ENCODE measurements at places on chromosomes 3 and 15.

- H3K27ac ChIP-seq: no peak overlapping the region
- H3K4me1 ChIP-seq: peaks cover 1% of the 10 kb centered on the region
- peaks cover 28% of the 10 kb centered on the region for H3K36me3 ChIP-seq
- no peak overlapping the region for H3K4me3 ChIP-seq
Observed at GRCh38 chr3:183455089-183455488, 26.7 kb upstream of the MCF2L2 start.

GRCh38 chr3:74617776-74618175, 3.3 kb upstream of the CNTN3 start:
- peaks cover 86% of the 10 kb centered on the region for H3K27me3 ChIP-seq
- DNase-seq: no peak
- no peak overlapping the region for H3K27ac ChIP-seq
- no peaks in the 10 kb centered on the region for H3K36me3 ChIP-seq
- H3K4me1 ChIP-seq: peaks cover 8% of the 10 kb centered on the region

GRCh38 chr15:89244574-89244903, 760 bp downstream of the FANCI start:
- peak overlapping the region; percentile 84 for H3K27ac ChIP-seq
- DNase-seq: no peak
- H3K36me3 ChIP-seq: peaks cover 7% of the 10 kb centered on the region
- H3K4me1 ChIP-seq: peaks cover 19% of the 10 kb centered on the region
- H3K27me3 ChIP-seq: peaks cover 2% of the 10 kb centered on the region

GRCh38 chr3:37956723-37957538, 33.7 kb upstream of the VILL start:
- H3K4me3 ChIP-seq: no peak overlapping the region
- DNase-seq: no peak
- H3K27ac ChIP-seq: peak overlapping the region; percentile 89
- no peaks in the 10 kb centered on the region for H3K27me3 ChIP-seq

DNA sequence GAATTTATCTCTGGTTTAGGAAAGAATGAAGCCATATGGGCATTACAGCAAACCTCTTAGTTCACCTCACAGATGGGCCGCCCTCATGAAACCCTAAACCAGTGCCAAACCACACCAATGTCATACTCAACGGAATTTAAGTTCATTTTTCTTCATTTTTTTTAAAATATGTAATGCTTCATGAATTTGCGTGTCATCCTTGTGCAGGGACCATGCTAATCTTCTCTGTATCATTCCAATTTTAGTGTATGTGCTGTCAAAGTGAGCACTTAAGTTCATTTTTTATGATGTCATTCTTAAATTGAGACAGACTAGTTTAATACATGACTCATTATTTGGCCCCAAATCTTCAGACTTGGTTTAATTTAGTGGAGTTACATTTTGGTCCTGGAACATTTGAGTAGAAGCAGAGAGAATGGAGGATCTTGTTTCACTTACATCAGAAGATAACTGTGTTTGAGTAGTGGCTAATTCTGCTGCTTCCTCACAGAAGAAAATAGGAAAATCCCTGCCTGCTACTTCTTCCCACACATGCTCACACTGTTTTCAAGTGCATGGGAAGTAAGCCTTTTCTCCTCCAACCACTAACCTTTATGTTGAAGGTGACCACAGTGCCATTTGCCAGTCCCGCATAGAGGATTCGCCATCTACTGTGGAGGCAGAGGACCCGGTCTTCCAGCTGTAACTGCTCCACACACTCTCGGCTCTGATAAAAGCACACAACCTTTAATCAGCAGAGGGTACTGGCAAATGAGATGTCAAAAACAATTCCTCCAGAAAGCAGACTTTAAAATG, 63.3 kb downstream of the ZNF106 start:
- H3K4me1 ChIP-seq: no peaks in the 10 kb centered on the region
- DNase-seq: no peak
- no peak overlapping the region for H3K27ac ChIP-seq
- H3K36me3 ChIP-seq: peaks cover 54% of the 10 kb centered on the region
- no peaks in the 10 kb centered on the region for H3K27me3 ChIP-seq

DNA sequence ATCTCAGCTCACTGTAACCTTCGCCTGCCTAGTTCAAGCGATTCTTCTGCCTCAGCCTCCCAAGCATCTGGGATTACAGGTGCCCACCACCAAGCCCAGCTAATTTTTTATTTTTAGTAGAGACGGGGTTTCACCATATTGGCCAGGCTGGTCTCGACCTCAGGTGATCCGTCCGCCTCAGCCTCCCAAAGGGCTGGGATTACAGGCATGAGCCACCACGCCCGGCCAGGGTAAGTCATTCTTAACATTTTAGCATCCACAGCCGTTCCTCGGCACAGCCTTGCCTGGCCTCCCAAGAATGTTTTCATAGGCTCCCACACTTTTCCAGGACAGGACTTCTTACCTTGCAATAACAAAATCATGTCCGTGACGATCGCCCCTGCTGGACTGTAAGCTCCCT, 8.7 kb upstream of the EPHB3 start:
- peaks cover 13% of the 10 kb centered on the region for H3K27me3 ChIP-seq
- no peak overlapping the region for H3K27ac ChIP-seq
- H3K36me3 ChIP-seq: no peaks in the 10 kb centered on the region
- H3K4me3 ChIP-seq: no peak overlapping the region
- no peaks in the 10 kb centered on the region for H3K4me1 ChIP-seq
- DNase-seq: no peak

DNA sequence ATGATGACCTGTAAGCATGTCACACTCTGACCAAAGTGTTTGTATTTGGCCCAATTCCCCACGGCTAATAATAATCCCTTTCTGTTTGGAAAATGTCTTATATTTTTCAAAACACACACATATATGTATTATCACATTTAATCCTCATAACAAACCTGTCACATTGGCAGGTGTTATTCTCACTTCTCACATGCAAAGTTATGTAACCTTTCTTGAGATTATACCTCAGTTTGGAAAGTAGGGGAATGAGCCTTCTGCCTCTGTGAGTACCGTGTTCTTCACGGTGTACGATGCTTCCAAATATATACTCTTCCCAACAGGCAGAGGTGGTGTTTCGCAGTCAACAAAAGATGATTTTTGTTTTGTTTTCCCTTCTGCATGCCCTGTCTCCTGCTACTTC, 205.6 kb downstream of the TP63 start:
- H3K27ac ChIP-seq: peak overlapping the region; percentile 36
- H3K4me1 ChIP-seq: peaks cover 63% of the 10 kb centered on the region
- no peaks in the 10 kb centered on the region for H3K27me3 ChIP-seq
- no peak for DNase-seq
- no peak overlapping the region for H3K4me3 ChIP-seq

- no peak for DNase-seq
- H3K36me3 ChIP-seq: peaks cover 26% of the 10 kb centered on the region
- H3K27me3 ChIP-seq: no peaks in the 10 kb centered on the region
- peaks cover 68% of the 10 kb centered on the region for H3K4me1 ChIP-seq
- H3K27ac ChIP-seq: peak overlapping the region; percentile 100
Observed at GRCh38 chr3:70984776-70985482, 598.6 kb downstream of the FOXP1 start.

GRCh38 chr3:177610262-177610661, 413.0 kb upstream of the TBL1XR1 start:
- H3K36me3 ChIP-seq: peaks cover 4% of the 10 kb centered on the region
- peaks cover 65% of the 10 kb centered on the region for H3K4me1 ChIP-seq
- peak overlapping the region; percentile 74 for H3K27ac ChIP-seq
- no peak for DNase-seq
- H3K4me3 ChIP-seq: no peak overlapping the region
- H3K27me3 ChIP-seq: no peaks in the 10 kb centered on the region

DNA sequence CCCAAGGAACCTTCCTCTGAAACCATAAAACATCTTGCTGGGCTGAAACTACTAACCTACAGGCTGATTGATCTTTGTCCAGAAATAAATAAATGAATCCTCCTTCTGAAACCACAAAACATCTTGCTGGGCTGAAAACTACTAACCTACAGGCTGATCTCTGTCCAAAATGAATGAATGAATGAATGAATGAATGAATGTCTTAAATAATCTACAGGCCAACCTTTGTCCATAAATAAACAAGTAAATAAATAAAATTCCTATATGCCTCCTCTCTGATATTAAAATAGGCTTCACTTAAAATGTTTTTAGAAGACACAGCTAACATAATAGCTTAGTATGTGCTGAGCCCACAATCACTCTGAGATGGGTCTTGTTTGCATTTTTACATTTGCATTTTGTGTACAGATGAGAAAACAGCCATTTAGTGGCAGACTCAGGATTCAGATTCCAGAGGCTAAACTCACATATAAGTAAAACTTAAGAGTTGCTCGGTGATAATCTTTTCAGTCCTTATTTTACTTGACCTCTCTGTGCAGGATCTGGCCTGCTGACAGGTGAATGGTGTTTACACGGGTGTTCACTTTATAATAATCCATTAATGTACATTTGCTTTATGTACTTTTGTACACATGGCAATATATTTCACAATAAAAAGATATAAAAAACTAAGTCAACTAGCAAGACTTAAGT, 10.4 kb downstream of the TJP1 start:
- H3K27ac ChIP-seq: peak overlapping the region; percentile 72
- H3K4me1 ChIP-seq: peaks cover 61% of the 10 kb centered on the region
- no peak for DNase-seq
- H3K27me3 ChIP-seq: no peaks in the 10 kb centered on the region
- peaks cover 9% of the 10 kb centered on the region for H3K36me3 ChIP-seq
- no peak overlapping the region for H3K4me3 ChIP-seq

- H3K27me3 ChIP-seq: peaks cover 74% of the 10 kb centered on the region
- no peak overlapping the region for H3K4me3 ChIP-seq
- H3K36me3 ChIP-seq: no peaks in the 10 kb centered on the region
- DNase-seq: no peak
Observed at GRCh38 chr15:68429691-68430470, 2.1 kb downstream of the ITGA11 start.

Measured in mesothelial cell of epicardium (in vitro differentiated cells).